Immature natural killer cell (primary cell): ENCODE measurements at places on chromosomes 16 and 17. TPM values are rescaled to one million over a fixed set of nuclear protein-coding genes. Genes with fewer than 3 reads are reported as not detected.

The TEKT5 gene
- not detected for polyA plus RNA-seq

DNA sequence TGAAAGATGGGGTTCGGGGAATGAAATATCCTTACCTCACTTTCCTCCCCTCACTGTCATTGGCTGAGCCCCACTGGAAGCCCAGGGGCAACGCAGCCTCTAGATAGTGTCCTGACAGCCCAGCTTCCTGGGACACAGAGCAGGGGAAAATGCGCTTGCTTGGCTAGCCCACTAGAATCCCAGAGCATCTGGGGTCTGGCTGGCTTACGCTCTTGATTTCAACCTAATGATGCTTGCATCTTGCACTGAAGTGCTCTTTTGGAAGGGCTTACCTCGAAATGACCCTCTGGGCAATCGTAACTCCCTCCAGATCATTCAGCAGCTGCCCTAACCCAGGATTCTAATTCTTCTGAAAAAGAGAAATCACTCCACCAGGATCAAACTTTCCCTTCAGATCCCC, 147.6 kb downstream of the SOX9 start:
- no peak for DNase-seq

DNA sequence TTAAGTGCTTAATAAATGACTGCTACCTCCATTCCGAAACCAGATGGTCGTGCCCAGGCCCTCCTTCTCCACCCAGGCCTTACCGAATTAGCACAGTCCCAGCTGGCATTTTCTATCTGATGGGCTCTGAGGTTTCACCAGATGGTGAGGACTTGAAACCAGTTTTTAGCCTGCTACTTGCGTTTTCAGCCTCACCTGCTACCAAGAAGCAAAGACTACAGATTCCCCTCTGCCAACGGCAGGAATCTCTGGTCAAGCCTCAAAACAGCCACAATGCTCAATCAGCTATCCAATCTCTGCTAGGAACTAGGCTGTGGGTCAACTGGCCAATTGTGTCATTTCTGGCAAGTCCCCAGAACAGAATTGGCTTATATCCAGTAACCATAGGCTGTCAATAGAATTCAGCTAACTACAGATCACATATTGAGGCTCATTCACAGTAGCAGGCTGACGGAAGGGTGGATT, 11.7 kb downstream of the PECAM1 start:
- no peak for DNase-seq

- DNase-seq = no peak
Observed at GRCh38 chr16:78574571-78574970, 475.1 kb downstream of the WWOX start.

- DNase-seq = no peak
Observed at GRCh38 chr16:7426161-7426560, 93.5 kb downstream of the RBFOX1 start.

DNA sequence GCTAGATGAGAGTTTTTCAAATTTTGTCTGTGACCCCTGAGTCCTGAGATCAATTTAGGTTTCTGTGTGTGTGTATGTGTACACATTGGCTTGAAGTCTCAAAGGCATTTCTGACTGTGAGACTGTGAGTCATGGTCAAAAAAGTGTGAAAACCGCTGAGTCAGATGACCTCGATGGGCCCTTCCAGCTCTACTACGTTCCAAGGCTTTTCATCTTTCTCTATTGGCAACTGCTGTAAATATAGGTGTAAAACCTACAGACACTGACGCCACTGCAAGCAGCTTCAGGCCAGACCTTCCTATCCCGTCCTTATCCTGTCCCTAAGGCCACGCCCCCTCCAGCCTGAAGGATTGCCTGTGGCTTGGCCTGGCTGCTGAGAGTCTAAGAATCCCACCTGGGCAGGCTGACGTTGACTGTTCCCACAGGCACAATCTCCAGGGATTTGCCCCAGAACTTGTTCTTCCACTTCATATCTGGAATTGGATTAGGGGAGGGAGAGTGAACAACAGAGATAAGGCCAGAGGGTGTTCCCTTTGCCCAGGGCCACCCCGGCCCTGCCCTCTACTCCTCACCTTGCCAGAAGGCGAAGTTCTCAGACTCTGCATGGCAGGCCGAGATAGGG, 11.3 kb downstream of the OSBPL7 start:
- DNase-seq = peak; percentile 53

The SLC13A2 gene
- polyA plus RNA-seq = not detected

GRCh38 chr17:64001091-64001579, 3.0 kb downstream of the PRR29 start:
- DNase-seq = no peak

The LDHD gene
- 0.10 TPM for polyA plus RNA-seq

GRCh38 chr17:82050761-82051641, 610 bp downstream of the RFNG start:
- DNase-seq = no peak
